Activated naive CD8-positive, alpha-beta T cell treated with anti-CD3 and anti-CD28 coated beads, Interleukin-2, amount 50 U/mL, for 24 hours (primary cell): ENCODE measurements at places on chromosomes 1 and 21.

GRCh38 chr1:29267321-29268070 lies 31.2 kb downstream of the PTPRU start:
- DNase-seq: no peak

DNA sequence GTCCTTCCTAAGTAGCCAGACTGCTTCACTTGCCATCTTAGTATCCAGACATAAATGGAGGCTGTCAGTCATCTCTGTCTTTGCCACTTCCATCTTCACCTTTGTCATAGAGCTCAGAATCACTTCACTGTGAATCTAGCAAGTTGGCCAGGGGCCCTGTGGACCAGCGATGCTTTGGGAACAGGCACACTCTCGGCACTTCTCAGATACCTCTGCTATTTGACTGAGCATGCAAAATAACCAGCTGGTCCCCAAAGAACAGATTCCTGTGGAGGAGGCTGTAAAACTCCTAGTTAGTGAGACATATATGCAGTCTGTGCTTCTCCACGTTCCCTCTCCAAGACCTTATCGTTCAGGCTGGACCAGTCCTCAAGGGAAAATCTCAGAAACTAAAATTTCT lies 76.8 kb upstream of the COA6 start:
- no peak for DNase-seq

DNA sequence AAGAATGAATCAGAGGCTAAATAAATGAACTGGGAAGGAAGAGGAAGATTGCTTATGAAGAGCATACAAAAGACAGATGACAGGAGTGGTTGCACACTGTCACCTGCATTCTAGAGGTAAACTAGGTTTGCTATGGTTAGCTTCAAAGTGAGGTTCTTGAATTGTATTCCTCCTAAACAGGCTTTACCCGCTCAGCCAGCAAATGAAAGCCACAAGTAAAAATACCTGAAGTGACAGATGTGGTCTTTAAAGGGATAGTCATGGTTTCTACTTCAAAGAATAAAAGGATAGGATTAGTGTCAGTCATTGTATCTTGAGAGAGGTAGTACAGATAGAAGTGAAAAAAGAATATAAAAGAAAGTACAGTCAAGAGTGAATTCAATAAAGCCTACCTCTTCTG lies 32.4 kb upstream of the PRDX6 start:
- DNase-seq: no peak

DNA sequence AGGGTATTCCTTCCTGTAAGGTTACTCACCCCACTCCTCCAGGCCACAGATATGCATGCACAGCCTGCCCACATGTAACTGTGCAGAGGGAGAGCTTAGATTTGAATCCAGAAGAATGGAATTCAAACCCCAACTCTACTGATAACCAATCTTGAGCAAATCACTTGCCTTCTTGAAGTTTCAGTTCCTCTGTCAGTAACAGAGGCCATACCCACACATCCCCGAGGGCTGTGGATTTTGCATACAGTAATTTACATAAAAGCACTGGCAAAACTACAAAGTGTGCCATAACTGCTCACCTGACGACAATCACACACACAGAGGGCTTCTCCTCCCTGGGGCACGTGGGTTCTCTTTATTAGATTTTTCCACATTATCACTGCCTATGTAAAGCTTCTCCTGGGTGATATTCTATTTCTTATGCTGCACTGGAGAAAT lies 18.6 kb downstream of the CD247 start:
- DNase-seq: peak; percentile 47

DNA sequence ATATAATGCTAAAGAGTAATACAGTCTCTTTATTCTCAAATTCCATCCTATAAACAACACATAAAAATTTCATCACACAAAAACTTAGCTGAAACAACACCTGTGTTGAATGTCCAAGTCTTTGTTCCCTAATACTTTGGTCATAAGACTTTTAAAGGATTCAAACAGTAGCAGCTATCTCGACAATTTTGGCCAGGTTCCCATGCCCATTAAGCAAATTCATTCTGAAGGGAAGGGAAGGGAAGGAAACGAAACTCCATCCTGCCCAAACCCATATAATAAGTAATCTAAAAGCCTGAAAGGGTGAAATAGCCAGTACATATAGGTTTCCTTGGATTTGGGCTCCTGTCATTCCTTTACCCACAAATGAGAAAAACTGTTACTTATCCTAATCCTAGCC lies 7.5 kb downstream of the IVNS1ABP start:
- no peak for DNase-seq

GRCh38 chr1:39269791-39270342 lies 65.4 kb downstream of the MACF1 start:
- DNase-seq: no peak

DNA sequence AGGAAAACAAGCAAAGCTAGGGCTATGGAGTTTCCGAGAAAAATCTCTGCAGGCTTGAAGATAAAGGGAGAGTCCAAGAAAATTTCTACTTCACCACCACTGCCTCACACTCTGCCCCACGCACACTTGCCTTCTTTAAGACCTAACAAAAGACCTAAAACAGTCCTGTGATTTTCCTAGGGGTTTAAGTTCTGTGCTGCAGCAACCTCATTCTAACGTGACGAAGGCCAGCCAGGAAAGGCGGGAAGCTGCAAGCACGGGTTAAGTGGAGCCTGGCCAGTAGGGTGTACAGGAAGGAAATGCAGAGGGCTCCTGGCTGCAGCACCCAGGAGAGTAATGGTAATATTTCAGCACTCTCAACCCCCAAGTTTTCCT lies 1.5 kb downstream of the SPATA6 start:
- DNase-seq: peak; percentile 3

DNA sequence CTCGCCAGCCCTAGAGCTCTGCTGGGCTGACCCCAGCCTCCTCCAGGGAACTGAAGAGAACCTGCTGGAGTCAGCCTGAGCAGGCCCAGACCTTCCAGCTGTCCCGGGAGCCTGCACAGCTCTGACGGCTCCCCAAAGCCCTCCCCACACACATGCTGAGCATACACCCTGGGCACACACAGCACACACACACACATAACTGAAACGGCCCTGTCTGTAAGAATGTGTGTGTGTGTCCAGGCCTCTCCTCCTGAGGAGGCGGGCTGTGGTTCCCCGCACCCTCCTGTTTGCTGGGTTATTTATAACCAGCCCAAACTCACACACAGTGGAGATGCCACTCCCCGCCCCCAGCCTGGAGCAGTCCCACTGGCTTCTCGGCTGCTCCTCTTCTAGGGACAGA lies 20.2 kb downstream of the SDC3 start:
- DNase-seq: no peak

DNA sequence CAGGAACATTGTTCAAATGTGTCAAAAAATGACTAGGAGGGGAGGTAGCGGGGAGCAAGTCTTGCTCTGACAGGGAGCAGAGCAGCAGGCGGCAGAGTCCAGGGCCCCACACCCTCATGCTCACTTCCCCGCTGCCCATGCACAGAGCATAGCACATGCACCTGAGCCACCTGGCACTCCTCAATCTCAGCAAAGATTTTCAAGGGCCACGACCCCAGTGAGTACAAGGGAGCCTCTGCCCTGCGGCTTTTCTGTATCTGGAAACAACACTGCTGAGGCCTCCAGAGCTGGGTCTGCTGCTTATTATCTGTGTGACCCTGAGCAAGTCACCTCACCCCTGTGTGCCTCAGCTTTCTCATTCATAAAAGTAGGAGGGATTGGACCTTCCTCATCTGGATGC lies 1.1 kb upstream of the GJB3 start:
- no peak for DNase-seq

DNA sequence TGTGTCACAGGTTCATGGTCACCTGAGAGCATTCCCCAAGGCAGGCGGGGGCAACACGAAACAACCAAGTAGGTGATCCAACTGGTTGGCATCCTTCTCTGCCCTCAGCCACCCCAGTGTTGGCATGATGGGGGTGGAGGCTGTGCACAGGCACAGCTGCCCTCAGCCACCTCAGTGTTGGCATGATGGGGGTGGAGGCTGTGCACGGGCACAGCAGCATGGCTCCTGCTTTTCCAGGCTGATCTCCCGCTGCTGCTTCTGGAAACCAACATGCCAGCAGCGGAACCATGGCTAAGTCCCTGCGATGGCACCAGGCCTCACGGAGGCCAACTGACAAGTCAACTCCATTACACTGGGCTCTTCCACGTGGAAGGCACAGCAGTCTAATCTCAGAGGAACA lies 447.8 kb downstream of the PTPRU start:
- DNase-seq: no peak

GRCh38 chr1:19042675-19043578 lies 86.5 kb upstream of the IFFO2 start:
- peak; percentile 29 for DNase-seq

- DNase-seq: no peak
Observed at GRCh38 chr1:186566140-186566855, 105.4 kb upstream of the PDC start.

DNA sequence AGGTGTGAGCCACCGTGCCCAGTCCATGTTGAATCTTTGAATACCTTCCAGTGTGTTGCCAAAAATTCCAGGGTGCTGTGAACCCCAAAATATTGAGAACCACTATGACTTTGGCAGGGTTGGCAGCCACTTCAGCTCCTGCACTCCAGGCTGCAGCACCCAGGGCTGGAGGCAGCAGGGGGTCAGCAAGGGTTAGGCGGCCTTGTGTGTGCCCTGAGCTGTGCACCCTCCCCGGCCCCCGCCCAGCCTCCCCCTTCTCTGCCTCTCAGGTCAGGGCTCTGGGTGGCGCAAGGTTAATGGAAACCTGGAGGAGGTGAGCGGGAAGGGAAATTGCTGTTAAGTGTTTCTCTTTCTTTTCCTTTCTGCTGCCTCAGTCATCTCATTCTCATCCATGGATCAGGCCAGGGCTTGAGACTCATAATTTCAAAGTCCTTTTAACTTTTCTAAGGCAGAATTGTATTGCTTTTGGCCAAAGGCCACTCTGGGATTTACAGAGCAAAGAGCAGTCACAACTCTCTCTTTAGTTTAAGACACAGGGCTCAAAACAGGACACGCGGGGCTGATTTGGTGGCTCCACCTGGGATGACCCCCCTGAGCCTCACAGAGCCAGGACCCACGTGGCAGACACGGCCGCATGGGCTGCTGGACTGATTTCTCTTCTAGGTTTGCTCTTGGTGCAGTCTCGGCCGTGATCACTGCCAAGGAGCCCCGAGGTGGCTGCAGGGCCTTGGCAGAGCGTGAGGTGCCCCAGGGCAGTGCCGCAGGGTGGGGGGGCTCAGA lies 212.3 kb downstream of the PTPRU start:
- no peak for DNase-seq

- DNase-seq: no peak
Observed at GRCh38 chr1:204758601-204759000, 73.1 kb upstream of the LRRN2 start.

- no peak for DNase-seq
Observed at GRCh38 chr1:46492269-46492853, 2.7 kb downstream of the DMBX1 start.

DNA sequence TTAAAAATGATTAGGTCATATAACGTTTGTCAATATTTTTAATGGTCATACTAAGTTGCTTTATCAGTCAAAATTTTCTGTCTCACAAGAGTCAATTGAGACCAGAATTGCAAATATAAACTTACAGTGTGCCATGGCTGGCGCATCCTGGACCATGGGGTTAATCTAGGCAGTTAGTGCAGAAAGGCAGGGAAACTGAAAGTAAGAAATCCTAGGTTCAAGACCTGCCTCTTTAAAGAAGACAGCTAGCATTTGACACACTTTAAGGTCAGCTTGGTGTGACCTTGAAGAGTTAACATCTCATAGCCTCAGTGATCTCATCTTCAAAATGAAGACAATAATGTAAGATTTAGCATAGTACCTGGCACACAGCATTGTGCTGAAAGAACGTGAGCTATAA lies 210.0 kb upstream of the DAB1 start:
- no peak for DNase-seq

DNA sequence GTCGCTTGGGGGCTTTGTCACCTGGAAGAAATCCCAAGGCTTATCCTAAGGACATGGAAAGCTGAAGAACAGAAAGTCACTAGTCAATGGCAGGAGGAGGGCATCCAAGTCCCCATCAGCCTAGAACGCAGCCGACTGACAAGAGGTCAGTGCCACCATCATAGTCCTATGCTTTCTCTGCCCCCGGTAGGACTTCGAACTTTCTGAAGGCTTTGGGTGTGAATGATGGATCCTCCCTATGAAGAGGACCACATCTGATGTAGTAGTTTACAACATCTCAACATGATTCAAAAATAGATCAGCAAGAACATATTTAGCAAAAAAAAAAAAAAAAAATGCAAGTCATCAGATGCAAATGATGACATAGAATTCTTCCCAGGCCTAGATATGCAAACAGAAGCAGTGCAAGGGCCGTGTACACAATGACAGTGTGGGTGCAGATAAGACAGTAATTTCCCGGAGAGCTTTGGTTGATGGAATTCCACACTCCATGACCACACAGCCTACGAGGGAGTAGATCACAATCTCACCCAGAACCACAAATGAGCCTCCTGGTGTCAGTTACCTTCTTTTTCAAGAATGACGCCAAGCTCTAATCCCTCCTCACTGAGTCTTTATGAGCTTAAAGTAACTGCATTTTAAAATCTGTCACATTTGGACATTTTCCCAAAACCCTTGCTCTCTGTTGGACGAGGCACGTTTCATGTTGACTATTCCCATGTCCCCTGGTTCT lies 88.2 kb downstream of the PSMG1 start:
- DNase-seq: no peak

GRCh38 chr1:242586360-242586680 lies 61.8 kb upstream of the PLD5 start:
- no peak for DNase-seq
